ENCODE measurements at places on chromosomes 7 and 10.
A peak's percentile ranks its signal among the peaks of the same experiment; 100 is the strongest.

DNA sequence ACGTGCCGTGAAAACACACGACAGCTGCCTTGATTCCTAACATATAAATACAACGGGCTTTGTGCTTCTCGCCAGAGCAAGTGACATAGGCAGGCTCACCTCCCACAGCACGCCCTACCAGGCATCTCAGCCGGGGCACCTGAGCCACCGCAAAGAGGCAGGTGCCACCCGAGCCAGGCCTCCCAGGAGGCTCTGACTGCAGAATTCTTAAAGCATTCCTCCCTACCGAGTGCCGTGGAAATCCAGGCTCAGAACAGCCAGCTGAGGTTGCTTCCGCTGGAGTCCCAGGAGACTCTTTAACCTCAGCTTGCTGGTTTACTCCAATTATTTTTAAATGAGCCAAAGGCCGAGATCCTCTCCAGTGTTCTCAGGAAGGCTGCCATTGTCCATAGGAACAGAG, 206.5 kb downstream of the USP6NL start:
- DNase-seq = no peak
- no peaks in the 10 kb centered on the region for H3K27me3 ChIP-seq
- no peak overlapping the region for H3K27ac ChIP-seq
- H3K4me3 ChIP-seq = no peak overlapping the region
- H3K4me1 ChIP-seq = no peaks in the 10 kb centered on the region
- H3K36me3 ChIP-seq = no peaks in the 10 kb centered on the region

DNA sequence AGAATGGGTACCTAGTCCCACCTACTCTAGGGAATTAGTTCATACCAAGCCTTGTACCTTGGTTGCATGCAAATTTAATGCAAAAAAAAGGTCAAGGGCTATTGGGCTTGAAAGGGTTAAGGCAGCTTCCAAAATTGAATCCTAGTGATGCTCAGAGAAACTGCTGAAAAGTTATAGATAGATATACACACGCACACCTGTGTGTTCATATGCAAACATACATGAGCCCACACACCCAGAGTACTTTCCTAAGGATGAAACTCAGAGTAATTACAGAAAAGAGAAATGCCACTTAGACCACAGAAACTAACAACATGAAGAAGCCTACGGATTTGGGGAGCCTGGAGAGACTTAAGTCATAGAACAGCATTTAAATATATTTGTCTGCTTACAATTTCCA, 1.5 kb downstream of the SLC25A13 start:
- peak; percentile 56 for DNase-seq
- H3K27me3 ChIP-seq = no peaks in the 10 kb centered on the region
- H3K27ac ChIP-seq = peak overlapping the region; percentile 78
- H3K4me1 ChIP-seq = peaks cover 31% of the 10 kb centered on the region
- no peaks in the 10 kb centered on the region for H3K36me3 ChIP-seq

DNA sequence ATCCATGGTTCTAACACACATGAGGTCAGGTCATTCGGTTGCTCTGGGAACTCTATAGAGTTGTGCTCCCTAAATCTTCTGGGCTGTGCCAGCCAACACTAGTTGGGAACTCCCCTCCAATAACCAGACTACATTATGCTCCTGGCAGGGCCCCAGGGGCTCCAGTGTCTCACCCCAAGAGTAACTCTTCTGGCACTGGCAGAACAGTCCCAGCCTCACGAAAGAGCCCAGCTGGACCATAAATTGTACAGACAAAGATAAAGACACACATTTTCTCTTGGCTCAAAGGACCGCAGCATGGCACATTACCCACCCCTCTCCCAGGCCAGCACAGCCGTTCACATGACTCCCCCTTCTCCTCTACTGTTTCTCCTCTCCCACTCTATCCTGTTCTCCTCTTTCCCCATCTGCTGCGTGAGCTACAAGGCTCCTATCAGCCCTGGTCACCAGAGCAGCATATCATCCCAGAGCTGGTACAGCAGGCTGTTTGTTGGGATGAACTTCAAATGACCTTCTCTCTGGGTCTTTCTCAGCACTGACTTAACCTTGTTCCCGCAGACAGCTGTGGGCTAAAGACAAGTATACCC, 230.6 kb downstream of the PLXNA4 start:
- DNase-seq = no peak
- no peaks in the 10 kb centered on the region for H3K27me3 ChIP-seq
- H3K36me3 ChIP-seq = no peaks in the 10 kb centered on the region
- H3K4me3 ChIP-seq = no peak overlapping the region
- no peaks in the 10 kb centered on the region for H3K4me1 ChIP-seq

DNA sequence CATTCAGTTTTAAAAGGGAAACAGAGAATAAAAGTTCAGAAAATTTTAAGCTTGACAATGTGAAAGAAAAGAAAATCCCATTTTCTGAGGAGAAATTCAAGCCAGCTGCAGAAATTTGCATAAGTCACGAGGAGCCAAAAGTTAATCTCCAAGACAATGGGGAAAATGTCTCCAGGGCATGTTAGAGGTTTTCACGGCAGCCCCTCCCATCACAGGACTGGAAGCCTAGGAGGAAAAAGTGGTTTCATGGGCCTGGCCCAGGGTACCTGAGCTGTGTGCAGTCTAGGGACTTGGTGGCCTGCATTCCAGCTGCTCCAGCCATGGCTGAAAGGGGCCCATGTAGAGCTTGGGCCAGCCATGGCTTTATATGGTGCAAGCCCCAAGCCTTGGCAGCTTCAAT, 59.6 kb upstream of the NXPH1 start:
- H3K27me3 ChIP-seq = no peaks in the 10 kb centered on the region
- H3K36me3 ChIP-seq = no peaks in the 10 kb centered on the region
- H3K4me3 ChIP-seq = no peak overlapping the region
- DNase-seq = no peak
- no peaks in the 10 kb centered on the region for H3K4me1 ChIP-seq
- H3K27ac ChIP-seq = no peak overlapping the region

GRCh38 chr7:106767498-106768323, 97.4 kb upstream of the PIK3CG start:
- H3K4me3 ChIP-seq = peak overlapping the region; percentile 21
- no peak overlapping the region for H3K27ac ChIP-seq
- peaks cover 7% of the 10 kb centered on the region for H3K4me1 ChIP-seq
- DNase-seq = no peak

DNA sequence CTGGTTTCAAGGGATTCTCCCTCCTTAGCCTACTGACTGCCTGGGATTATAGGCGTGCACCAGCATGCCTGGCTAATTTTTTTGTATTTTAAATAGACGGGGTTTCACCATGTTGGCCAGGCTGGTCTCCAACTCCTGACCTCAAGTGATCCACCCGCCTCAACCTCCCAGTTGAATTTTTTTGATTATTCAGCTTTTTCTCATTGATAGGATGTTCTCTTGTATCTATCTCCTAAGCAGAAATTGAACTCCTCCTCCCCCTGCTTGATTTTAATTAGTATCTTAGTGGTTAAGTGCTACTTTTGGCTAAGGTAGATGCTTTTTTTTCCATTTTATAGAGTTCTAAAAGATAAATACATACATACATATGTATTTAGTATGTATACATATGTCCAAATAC, 101.0 kb downstream of the ZNF277 start:
- no peak for DNase-seq
- no peaks in the 10 kb centered on the region for H3K4me1 ChIP-seq
- H3K27me3 ChIP-seq = no peaks in the 10 kb centered on the region
- H3K27ac ChIP-seq = no peak overlapping the region
- no peaks in the 10 kb centered on the region for H3K36me3 ChIP-seq

- no peak overlapping the region for H3K27ac ChIP-seq
- H3K4me1 ChIP-seq = no peaks in the 10 kb centered on the region
- H3K27me3 ChIP-seq = no peaks in the 10 kb centered on the region
- no peak for DNase-seq
Measured at GRCh38 chr10:17793823-17794644, 15.1 kb upstream of the MRC1 start.

DNA sequence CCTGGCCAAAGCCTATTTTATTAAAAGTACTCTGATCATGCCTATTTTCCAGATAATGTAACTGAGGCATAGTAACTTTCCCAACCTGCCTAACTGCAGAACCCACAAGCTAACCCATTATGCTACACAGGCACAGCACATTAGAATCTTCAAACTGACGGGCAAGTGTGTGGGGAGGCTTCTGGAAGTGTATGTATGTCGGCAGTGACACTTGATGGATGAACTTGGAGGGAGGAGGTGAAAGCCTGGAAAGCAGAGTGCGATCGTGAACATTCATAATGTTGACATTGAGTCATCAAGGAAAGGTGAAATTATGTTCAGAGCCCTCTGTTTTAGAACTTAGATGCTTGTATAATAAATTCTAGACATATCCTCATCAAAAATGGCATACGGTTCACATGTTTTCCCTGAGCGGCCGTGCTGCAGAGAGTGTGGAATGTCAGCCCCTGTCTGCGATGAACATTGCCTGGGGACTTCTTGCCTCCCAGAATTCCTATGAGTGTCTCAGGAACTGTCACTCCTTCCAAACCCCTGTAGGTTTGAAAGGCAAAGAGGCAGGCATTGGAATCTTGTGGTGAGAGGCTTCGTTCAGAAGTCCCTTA, 102.4 kb downstream of the SLIT1 start:
- H3K4me3 ChIP-seq = no peak overlapping the region
- no peak overlapping the region for H3K27ac ChIP-seq
- no peaks in the 10 kb centered on the region for H3K4me1 ChIP-seq
- H3K27me3 ChIP-seq = no peaks in the 10 kb centered on the region
- DNase-seq = no peak
- H3K36me3 ChIP-seq = no peaks in the 10 kb centered on the region

DNA sequence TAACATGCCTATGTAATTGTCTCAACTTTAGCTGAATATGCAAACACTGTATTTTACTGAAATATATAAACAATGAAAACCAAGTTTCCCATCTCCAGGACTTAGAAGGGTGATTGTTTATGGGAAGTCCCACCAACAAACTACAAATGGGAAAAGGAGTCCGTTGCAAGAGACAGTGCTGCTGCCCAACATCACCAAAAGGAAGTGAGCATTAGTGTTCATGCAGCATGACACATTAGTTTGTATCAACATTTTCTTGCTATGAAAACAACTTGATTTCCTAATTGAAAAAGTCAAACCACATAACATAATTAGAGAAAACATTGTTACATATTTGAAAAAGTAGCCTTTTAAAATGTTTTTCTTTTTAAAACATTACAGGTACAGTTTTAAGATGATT, 138.5 kb downstream of the ZNF438 start:
- H3K4me3 ChIP-seq = no peak overlapping the region
- H3K27ac ChIP-seq = no peak overlapping the region
- DNase-seq = no peak
- H3K36me3 ChIP-seq = no peaks in the 10 kb centered on the region

DNA sequence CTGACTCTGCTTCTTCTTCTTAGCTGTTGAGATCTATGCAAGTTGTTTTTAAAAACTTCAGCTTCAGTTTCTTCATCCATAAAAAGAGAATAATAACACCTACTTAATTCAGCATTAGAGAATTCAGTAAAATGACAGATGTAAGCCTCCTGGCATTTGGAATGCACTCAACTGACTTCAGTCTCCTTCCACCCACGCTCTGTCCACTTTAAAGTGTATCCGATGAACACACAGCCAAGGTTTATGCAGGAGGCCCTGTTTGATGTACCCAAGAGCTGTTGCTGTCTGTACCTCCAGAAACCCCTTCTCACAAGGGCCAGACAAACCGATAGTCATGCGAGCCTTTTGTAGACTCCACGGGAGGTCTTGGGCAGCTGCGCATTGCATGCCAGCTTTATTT, 27.1 kb upstream of the SLC35B4 start:
- no peak for DNase-seq
- H3K27ac ChIP-seq = no peak overlapping the region
- no peaks in the 10 kb centered on the region for H3K4me1 ChIP-seq
- no peaks in the 10 kb centered on the region for H3K36me3 ChIP-seq
- no peaks in the 10 kb centered on the region for H3K27me3 ChIP-seq
- H3K4me3 ChIP-seq = no peak overlapping the region

GRCh38 chr10:111125102-111125501, 48.3 kb downstream of the ADRA2A start:
- H3K36me3 ChIP-seq = no peaks in the 10 kb centered on the region
- H3K4me1 ChIP-seq = no peaks in the 10 kb centered on the region
- H3K27ac ChIP-seq = no peak overlapping the region

GRCh38 chr10:86368987-86369386, 2.4 kb upstream of the GRID1 start:
- no peaks in the 10 kb centered on the region for H3K4me1 ChIP-seq
- no peak for DNase-seq
- no peak overlapping the region for H3K4me3 ChIP-seq
- no peaks in the 10 kb centered on the region for H3K27me3 ChIP-seq

DNA sequence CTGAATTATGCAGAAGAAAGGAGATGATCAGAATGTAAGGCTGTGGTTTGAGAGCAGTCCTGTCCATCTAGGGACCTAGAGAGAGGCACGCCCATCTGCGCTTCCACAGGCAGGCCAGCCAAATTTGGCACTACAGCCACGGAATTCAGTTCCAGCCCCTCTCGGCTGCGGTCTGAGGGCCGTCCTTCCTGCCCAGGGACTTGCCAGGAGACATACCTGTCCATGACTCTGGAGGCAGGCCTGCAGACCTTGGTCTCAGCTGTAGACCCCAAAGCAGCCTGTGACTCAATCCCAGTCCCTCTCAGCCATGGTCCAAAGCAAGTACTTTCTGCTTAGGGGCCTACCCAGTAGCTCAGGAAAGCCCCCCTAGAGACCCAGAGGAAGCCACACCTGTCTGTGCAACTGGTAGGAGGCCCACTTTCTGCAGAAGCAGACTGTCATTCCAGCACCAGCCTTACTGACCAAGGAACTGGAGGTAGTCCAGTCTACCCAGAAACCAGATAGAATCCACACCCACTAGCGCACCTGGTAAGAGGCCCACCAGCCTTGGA, 720.9 kb downstream of the PARD3 start:
- H3K27me3 ChIP-seq = no peaks in the 10 kb centered on the region
- no peaks in the 10 kb centered on the region for H3K4me1 ChIP-seq
- no peak overlapping the region for H3K4me3 ChIP-seq

DNA sequence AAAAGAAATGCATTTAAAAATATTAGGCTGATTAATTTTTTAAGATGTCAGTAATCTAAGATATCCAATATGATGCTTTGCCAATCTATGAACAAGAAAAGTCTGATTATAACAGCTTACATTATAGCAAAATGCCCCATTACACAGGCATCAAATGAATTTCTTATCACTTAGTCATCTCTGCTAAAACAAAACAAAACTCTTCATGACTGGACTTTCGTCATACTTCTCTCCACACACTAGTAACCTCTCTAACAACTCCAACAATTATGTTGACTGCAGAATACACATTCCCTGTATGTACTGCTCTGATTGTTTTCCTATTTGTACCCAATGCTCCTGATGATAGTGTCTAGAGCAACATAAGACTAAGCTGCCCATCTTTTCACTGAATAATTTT, 3.8 kb upstream of the MKI67 start:
- no peak for DNase-seq
- peaks cover 10% of the 10 kb centered on the region for H3K4me1 ChIP-seq
- no peaks in the 10 kb centered on the region for H3K36me3 ChIP-seq
- H3K4me3 ChIP-seq = no peak overlapping the region

- no peak overlapping the region for H3K27ac ChIP-seq
- no peaks in the 10 kb centered on the region for H3K4me1 ChIP-seq
- no peak for DNase-seq
- H3K36me3 ChIP-seq = no peaks in the 10 kb centered on the region
- H3K4me3 ChIP-seq = no peak overlapping the region
- H3K27me3 ChIP-seq = no peaks in the 10 kb centered on the region
Measured at GRCh38 chr10:21173802-21174714, 276.9 kb upstream of the NEBL start.

GRCh38 chr7:98265841-98266271, 13.8 kb upstream of the TECPR1 start:
- no peak overlapping the region for H3K27ac ChIP-seq
- H3K36me3 ChIP-seq = 0 out of 2 replicates have a peak, but pooled peaks cover 3% of the 10 kb centered on the region
- no peak for DNase-seq
- no peak overlapping the region for H3K4me3 ChIP-seq
- no peaks in the 10 kb centered on the region for H3K27me3 ChIP-seq
- H3K4me1 ChIP-seq = no peaks in the 10 kb centered on the region
